ENCODE measurements at places on chromosomes 6 and 20.

- peak; percentile 48 for DNase-seq
Measured at GRCh38 chr6:145086197-145086596, 649.1 kb downstream of the EPM2A start.

DNA sequence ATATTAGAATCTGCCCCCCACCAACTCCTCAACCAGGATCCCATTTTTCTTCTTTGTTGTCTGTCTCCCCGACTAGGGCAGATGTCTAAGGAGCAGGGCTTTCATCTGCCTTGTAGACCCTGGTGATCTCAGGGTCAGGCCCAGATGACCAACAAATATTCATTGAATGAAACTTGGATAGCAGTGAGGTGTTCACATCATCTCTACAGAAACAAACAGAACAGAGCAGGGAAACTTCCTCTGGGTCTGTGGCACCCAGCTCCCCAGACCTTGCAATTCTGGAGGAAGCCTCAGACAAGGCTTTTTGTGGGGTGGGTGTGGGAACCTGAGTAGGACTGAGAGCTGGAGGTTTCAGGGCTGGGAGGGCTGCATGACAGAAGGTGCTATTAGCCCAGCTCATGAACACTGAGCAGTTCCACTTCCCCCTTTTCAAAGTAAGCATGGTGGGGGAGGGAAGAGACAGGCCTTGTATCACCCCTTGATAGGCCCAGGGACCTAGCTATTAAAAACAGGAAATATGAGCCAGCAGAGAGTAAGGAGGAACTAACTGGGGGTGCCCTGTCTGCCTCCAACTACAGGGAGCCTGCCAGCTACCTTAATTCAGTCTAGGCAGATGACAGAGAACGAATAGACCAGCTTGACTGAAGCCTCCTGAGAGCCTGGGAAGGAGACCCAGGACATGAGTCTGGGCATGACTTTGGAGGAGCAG is 37.3 kb upstream of the TOP1 start:
- DNase-seq = no peak

- DNase-seq = no peak
Measured at GRCh38 chr20:11687546-11688292, 230.0 kb upstream of the BTBD3 start.

DNA sequence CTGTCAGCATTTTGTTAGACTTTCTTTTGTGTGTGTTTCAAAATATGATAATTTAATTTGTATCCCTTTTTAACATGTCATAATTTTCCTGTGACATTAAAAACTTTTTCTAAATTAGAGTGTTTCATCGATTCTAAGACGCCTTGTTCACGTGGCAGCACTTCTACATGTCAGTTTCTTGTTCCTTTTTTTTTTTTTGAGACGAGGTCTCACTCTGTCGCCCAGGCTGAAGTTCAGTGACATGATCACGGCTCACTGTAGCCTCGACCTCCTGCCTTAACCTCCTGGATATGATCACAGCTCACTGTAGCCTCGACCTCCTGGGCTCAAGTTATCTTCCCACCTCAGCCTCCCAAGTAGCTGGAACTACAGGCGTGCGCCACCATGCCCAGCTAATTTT is 27.6 kb upstream of the ADRM1 start:
- no peak for DNase-seq

DNA sequence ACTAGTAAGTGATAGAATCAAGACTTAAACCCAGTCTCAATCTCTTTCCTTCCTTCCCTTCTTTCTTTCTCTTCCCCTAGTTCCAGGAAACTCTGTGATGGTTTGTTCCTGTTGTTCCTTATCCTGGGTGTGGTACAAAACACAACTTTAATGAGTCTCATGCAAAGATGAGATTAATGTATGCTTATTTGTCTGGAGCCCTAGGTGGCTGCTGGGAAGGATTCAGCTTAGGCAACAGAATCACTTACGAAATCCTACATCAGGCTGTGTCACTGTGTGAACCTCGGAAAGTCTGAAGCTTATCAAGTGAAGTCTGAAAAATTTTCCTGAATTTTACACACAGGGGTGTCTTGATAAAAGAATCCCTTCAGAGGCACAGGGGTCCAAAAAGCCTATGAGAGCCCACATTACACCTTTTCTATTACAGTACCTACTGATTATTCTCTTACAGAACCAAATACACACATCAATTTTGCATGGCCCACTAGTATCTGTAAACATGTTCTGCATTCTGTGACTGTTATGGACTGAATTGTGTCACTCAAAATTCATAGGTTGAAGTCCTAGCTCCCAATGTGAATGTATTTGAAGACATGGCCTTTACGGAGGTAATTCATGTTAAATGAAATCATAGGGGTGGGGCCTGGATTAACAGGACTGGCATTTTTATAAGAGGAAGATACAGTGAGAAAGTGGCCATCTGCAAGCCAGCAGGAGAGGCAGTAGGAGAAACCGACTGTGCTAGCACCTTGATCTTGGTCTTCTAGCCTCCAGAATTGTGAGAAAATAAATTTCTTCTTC is 144.7 kb downstream of the MYB start:
- DNase-seq = no peak

DNA sequence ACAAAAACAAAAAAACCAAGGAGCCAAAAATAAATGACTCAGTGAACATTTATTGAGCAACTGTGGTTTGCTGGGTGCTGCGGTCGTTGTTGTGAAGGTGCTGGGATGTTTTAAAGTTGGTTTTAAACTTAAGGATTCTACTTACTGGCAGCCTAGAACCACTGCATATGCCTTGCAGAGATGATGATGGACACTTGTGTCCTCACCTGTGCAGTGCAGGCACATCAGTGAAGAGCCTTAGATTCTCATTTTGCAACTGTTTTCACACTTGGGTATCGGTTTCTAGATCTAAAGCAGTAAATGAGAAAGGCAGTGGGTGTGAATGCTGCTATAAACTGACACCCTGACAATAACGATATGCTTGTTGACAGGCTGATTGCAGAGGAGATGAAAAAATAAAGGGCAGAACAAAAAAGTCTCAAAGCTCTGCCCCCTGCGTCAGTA is 68.8 kb downstream of the UTRN start:
- no peak for DNase-seq

DNA sequence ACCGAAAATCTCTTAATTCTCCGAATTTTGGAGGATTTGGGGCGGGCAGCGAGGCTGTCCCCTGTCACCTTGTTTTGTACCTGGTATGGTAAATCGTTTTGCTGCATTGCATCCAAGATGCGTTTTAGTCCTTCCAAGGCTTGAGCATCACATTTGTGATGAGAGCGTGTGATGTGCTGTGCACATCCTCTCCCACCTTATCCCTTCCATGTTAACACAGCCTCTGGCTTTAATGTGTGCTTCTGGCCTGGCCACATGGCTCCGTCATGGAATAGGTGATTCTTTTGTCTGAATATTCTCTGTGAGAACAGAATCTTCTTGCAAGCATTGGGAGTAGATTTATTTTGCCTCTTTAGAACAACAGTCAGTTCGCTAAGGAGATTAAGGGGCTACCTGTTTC is 763 bp downstream of the TMEM14A start:
- no peak for DNase-seq

GRCh38 chr6:73515204-73515655 is 5.6 kb downstream of the EEF1A1 start:
- no peak for DNase-seq

DNA sequence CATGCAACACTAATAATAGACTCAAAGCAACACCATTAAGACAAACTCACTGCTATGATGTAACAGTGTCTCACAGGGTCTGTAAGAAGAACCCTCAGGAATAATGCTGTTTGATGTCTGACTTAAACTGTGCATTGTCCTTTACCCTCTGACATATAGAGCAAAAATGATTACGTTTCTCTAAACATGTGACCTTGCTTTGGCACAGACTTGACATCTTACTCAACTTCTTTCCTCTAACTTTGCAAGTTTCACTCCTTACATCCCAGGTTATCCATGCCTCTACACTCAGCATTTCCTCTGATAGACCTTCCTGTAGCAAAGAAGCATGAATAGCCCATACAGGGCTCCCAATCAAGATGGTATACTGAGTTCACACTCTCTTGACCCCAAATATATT is 252.7 kb downstream of the UST start:
- no peak for DNase-seq
